ENCODE measurements at places on chromosomes 5 and 9.
A peak's percentile ranks its signal among the peaks of the same experiment; 100 is the strongest.

- no peak for DNase-seq
Measured at GRCh38 chr5:51961154-51961562, 577.9 kb downstream of the ISL1 start.

DNA sequence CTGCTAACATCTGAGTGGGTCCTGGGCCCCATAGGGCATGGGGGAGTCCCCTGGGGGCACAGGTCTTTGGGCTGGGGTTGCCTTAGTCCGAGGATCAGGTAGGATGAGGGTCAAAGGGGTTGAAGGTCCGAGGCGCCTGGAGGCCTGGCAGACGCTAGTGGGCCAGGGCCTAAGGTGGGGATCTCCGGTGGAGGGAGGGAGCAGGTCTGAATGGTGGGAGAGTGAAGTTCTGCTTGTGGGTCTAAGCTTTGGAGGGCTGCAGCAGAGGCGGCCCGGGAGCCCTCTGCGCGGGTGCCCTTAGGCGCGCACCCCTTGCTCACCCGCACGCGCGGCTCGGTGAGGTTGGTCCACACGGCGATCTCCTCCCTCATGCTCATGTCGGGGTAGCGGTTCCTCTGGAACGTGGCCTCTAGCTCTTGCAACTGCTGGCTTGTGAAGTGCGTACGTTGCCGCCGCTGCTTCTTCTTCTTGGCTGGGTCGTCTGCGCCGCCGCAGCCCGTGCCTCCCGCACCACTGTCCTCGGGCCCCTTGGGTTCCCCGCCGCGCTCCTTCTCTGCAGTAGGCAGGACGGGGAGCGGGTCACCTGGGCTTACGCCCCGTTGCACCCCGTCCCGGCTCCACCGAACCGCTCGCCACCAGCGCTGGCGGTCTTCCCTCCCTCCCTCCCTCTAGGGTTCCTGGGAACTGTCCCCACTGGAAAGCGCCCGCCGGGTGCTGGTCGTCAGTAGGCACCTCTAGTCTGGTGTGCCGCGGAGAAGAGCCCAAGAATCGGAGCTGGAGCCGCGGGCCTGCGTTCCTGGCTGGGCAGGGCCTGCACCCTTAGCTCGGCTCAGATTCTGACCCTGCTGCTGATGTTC lies 2.8 kb downstream of the PITX1 start:
- DNase-seq: no peak

DNA sequence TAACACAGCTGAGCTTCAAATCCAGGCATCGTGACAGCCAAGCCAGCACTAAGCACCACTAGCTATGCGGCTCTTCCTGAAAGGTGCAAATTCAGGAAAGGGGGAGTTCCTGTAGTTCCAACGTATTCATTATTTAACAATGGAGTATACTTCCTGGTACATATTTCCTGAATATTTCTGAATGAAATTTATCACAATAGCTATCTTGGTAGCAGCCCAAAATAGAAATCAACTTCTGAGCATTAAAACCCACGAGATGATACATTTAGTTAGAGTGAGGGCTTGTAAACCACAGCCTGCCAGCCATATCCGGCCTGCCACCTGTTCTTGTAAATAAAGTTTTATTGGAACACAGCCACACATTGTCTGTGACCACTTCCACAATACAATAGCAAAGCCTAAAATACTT lies 109.7 kb upstream of the RETREG1 start:
- DNase-seq: no peak

DNA sequence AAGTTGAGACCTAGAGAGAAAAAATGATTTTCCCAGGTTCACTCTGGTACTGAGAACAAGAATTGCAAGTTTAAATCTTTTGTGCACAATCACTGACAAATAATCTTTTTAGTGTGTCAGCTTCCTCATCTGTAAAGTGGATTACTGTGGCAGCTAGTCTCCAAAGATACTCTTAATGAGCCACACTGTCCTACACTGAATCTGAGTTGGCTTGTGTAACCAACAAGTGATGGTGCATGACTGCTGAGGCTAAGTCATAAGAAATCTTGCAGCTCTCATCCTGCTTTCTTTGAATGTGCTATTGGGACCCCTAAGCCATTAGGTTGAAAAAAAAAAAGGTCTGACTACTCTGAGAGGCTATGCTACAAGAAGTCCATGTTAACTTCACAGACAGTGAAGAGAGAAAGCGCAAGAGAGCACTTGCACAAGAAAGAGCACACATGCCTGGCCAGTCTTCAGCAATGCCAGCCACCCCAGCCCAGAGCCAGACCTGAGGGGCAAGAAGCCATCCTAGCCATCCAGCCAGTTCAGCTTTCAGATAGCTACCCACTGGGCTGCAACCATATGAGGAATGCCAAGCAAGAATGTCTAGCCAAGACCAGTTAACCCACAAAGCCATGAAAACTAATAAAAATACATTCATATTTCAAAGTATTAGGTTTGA lies 419.4 kb downstream of the RAB3C start:
- DNase-seq: no peak

- DNase-seq: no peak
Measured at GRCh38 chr5:146645342-146645741, 129.4 kb upstream of the GPR151 start.

GRCh38 chr9:123282362-123283047 lies 14.1 kb upstream of the STRBP start:
- no peak for DNase-seq

GRCh38 chr9:105535920-105536668 lies 21.8 kb upstream of the FKTN start:
- DNase-seq: no peak

DNA sequence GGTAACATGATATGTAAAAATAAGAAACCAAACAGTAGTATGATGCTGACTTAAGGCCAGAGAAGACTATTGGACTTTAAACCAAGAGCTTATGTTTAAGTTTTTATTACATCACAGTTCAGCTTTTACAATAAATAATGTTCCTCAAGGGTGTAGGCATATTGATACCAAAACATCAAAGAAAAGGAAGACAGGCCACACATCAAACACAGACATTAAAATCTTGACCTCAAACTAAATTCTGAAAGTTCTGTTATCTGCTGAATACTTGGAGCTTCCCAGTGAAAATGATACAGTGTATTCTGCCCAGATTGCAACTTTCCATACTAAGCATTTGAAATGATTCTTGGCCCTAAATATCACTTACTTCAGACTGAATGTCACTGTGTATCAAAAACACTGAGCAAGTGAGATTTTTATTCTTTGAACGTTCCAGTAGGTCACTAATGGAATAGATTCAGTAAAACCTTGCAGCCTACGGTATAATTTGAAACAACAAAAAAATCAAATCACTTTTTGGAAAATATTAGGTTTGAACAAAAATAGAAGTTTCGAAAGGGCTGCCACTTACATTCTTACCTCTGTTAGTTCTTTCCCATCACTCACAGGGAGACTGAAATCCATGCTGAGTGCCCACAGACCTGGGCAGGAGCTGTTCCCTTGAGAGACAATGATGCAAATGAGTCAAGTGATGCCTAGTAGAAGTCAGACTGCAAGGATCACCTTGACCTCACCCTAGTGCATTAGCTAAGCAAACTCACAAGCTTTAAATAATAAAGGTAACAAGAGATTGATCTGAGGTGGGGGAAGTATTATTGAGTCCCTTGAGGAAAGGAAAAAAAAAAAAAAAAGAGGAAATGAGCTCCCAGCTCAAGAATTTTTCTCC lies 2.5 kb downstream of the LPAR1 start:
- DNase-seq: no peak

- DNase-seq: no peak
Measured at GRCh38 chr5:57383093-57383861, 99.3 kb downstream of the ACTBL2 start.

- DNase-seq: no peak
Measured at GRCh38 chr5:168039566-168040248, 251.7 kb upstream of the WWC1 start.

- no peak for DNase-seq
Measured at GRCh38 chr9:72494051-72494450, 27.4 kb upstream of the TMC1 start.

GRCh38 chr9:36560771-36561170 lies 11.9 kb upstream of the MELK start:
- no peak for DNase-seq

- DNase-seq: no peak
Measured at GRCh38 chr5:89246252-89246651, 363.3 kb upstream of the MEF2C start.

GRCh38 chr5:164748861-164749260 lies 1243.4 kb downstream of the MAT2B start:
- DNase-seq: no peak

GRCh38 chr5:34914671-34915138 lies 599 bp downstream of the RAD1 start:
- DNase-seq: no peak

DNA sequence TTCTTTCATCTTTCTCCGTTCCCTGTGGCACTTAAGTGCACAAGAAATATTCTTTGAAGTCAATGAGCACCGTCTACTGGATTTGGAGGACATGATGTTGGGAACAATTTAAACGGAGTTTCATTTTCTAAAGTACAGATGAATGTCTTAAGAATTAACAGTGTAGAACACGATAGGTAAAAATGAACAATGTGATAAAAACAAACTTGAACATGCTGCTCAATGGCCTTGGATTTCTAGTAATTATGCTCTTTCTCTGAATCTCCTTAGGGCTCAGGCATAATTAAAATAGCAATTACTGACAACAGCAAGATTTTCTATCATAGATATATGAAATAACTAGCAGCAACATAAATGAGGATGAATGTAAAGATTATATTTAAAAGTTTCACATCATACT lies 142.2 kb upstream of the CDH6 start:
- no peak for DNase-seq

- peak; percentile 80 for DNase-seq
Measured at GRCh38 chr9:127014216-127014909, 99.8 kb downstream of the RALGPS1 start.

DNA sequence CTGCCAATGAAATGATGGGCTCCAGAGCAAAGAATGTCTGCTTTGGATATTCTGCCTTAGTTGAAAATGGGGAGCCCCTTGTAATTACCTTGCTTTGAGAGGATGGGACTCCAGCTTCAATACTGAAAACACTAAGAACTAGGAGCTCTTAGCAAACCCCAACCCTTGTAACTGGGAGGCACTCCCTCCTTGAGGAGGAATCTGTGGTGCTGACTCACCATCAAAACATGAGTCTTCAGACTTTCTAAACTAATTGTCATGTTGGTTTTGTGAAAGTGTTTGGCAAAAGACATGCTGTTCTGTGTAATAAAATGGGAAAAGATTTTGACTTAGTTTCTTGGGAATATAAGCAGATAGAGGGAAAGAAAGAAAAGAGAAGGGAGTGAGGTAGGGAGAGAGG lies 91.9 kb upstream of the PTPRD start:
- DNase-seq: no peak

DNA sequence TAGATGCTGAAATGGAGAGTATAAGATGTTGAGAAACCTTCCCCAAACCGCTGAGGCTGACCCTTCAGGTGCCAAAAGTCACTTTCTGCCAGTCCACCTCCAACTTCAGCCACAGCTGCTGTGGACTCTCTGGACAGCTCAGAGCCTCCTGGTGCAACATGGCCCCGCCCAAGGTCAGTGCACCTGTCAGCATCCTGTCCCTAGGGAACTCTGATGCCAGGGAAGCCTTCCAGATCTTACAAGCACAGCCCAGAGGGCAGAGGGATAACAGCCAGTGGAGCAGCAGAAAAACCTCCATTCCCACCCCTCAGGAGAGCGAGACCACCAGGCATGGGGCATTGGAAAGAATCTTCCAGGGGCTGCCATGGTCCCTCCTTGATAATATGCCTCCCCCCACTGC lies 10.5 kb upstream of the PTGES2 start:
- DNase-seq: no peak

GRCh38 chr5:127519527-127519926 lies 2.1 kb downstream of the PRRC1 start:
- no peak for DNase-seq

GRCh38 chr5:22102823-22103359 lies 750.3 kb downstream of the CDH12 start:
- no peak for DNase-seq

DNA sequence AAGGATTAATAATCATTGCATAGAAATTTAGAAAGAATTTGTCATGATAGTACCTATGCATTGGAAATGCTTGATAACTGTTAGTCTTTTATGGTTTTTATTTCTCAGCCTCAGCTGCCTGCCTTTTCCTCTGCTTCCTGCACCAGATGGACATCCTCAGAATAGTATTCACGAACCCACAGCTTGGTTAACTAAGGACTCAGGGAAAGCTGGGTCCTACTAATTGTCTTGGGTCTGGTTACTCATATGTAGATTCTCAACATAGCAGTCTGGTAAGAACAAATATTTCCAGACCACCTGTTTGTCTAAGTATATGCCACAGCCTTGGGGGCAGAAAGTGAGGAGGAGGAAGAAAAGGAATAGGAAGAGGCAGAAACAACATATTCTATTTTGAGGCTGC lies 464.5 kb upstream of the SMARCA2 start:
- no peak for DNase-seq

DNA sequence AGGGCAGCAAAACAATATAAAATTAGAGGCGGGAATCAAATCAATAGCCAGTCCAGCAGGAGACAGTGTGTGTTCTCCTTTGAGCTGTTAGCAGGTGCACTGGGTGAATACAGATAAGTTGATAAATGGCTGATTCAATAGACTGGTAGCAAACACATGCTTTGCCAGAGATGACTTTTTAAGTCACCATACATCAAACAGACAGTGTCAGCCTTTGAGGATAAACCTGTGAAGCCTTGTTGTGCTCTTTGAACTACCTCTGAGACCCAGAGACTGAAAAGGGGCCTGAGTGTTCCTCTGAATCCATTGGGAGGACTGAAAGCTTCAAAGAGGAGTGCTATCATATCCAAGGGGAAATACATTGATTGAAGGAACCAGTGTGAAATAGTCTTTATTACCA lies 301.9 kb downstream of the RASEF start:
- DNase-seq: no peak

GRCh38 chr5:122727112-122727541 lies 47.8 kb upstream of the SNX2 start:
- DNase-seq: no peak

DNA sequence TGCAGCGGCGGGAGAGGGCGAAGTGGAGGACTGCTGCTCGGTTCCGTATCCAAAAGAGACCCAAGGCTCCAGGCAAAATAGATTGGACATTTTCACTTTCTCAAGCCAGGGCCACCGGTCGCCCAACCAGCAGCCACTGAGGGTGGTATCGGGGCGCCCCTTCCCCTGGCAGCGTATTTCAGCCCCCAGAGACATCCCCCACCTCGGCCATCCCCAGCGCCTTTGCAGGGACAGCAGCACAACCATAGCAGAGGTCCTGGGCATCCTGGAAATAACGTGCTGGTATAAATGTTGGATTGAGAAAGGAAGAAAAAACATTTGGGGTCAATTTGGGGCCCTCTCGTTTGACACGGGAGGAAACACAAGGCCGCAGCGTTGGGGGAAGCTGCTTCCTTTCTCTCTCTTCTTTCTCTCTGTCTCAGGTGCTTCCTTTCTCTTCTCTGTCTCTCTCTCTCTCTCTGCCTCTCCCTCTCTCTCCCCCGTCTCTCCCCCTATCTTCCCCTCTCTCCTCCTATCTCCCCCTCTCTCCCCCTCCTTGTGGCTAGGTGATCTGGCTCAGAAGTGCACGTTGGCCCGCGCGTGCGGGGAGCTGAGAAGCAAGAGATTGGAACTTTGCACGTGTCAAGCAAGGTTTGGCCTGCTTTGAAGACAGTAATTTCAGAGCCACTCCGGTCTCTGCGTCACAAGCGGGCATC lies 624 bp upstream of the RETREG1 start:
- DNase-seq: no peak

Data from hindlimb muscle (tissue), 1 donor.